Activated T-cell treated with anti-CD3 and anti-CD28 coated beads, Interleukin-2, amount 50 U/mL, for 4 hours (primary cell): ENCODE measurements at places on chromosomes 2 and 18. TPM values are rescaled to one million over a fixed set of nuclear protein-coding genes. Genes with fewer than 3 reads are reported as not detected.

CTDSP1 gene
- total RNA-seq = 42.8 TPM

BOLL gene
- not detected for total RNA-seq

RAPGEF4 gene
- total RNA-seq = 0.20 TPM

NT5C1B gene
- total RNA-seq = not detected

DYNAP gene
- not detected for total RNA-seq

ABCA12 gene
- not detected for total RNA-seq

LGALSL gene
- total RNA-seq = 2.3 TPM

XDH gene
- not detected for total RNA-seq

CTAGE1 gene
- not detected for total RNA-seq

ALPG gene
- total RNA-seq = not detected

MAPK4 gene
- total RNA-seq = not detected

ABHD1 gene
- total RNA-seq = not detected

TMX3 gene
- 39.3 TPM for total RNA-seq

L3MBTL4 gene
- 0.40 TPM for total RNA-seq

APLF gene
- 1.6 TPM for total RNA-seq

GPAT2 gene
- total RNA-seq = 9.3 TPM

VPS4B gene
- total RNA-seq = 55.2 TPM

CDH2 gene
- 0.18 TPM for total RNA-seq

AGXT gene
- 0.34 TPM for total RNA-seq

GULP1 gene
- not detected for total RNA-seq

CHRNA1 gene
- not detected for total RNA-seq

C2orf66 gene
- not detected for total RNA-seq

FEV gene
- not detected for total RNA-seq

CHRND gene
- total RNA-seq = not detected

BMP10 gene
- not detected for total RNA-seq

GRP gene
- total RNA-seq = not detected

CNGA3 gene
- total RNA-seq = not detected

FAP gene
- total RNA-seq = not detected

C2orf80 gene
- total RNA-seq = not detected

ECEL1 gene
- 0.16 TPM for total RNA-seq

PAX3 gene
- not detected for total RNA-seq

VSNL1 gene
- not detected for total RNA-seq

TMEM178A gene
- not detected for total RNA-seq

HTRA2 gene
- total RNA-seq = 46.2 TPM

ZAP70 gene
- 156 TPM for total RNA-seq

PRKRA gene
- total RNA-seq = 45.1 TPM

IL37 gene
- total RNA-seq = not detected

RNF138 gene
- 104 TPM for total RNA-seq

CD302 gene
- total RNA-seq = 0.63 TPM

ARHGAP25 gene
- 52.1 TPM for total RNA-seq

TEX51 gene
- total RNA-seq = not detected

THOC1 gene
- 51.5 TPM for total RNA-seq

SERPINB10 gene
- not detected for total RNA-seq

RESP18 gene
- not detected for total RNA-seq

LIPT1 gene
- 4.5 TPM for total RNA-seq

ARHGEF33 gene
- not detected for total RNA-seq

COL6A3 gene
- total RNA-seq = 33.2 TPM

APCDD1 gene
- total RNA-seq = not detected

BIN1 gene
- total RNA-seq = 32.7 TPM

TXNDC2 gene
- not detected for total RNA-seq

CMPK2 gene
- 4.2 TPM for total RNA-seq

TNS1 gene
- 0.54 TPM for total RNA-seq

MSH6 gene
- total RNA-seq = 186 TPM
